Activated naive CD8-positive, alpha-beta T cell treated with anti-CD3 and anti-CD28 coated beads, Interleukin-2, amount 50 U/mL, for 24 hours (primary cell): ENCODE measurements at places on chromosomes 5 and 9.
A peak's percentile ranks its signal among the peaks of the same experiment; 100 is the strongest.

DNA sequence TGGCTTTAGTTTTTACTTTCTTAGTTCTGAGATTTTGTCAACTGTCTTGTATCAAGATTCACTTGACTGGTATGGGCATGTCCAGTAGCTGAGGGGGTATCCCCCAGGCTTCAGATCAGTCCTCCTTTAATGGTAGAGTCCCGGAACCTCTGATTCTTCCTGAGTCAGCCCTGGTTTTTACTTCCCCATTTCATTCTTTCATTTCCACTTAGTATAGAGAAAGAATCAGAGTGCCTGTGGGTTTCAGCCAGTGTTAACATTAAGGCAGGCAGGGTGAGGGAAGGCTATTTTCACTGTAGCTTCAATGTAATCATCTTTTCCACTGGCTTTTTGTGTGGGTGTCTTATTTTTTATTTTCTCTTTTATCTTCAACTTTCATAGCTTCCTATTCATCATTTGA is 8.3 kb upstream of the COMMD10 start:
- peak; percentile 22 for DNase-seq

DNA sequence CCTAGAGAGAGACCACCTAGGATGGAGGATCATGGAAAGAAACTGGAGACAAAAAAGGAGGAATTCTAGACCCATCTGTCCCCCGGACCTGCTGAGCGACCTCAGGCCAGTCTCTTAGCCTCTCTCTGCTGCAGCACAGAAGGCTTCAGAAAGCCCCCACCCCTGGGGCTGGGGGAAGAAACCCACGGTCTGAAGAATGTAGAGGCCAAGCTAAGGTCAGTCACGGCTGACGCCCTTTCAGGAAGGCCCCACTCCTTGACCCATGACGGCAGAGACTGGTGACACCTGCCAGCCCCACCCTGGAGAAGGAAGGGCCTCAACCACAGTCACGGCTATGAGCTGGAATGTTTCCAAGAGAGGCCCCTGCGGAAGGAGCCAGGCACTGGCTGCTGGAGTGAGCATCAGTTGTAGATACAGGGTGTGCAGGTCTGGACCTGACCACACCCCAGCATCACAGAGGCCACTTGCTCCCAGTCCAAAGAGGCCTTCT is 120.5 kb upstream of the BOD1 start:
- DNase-seq = no peak

GRCh38 chr9:96612105-96612965 is 7.3 kb downstream of the CDC14B start:
- no peak for DNase-seq

GRCh38 chr5:12614608-12615007 is 710.4 kb upstream of the CTNND2 start:
- DNase-seq = no peak

DNA sequence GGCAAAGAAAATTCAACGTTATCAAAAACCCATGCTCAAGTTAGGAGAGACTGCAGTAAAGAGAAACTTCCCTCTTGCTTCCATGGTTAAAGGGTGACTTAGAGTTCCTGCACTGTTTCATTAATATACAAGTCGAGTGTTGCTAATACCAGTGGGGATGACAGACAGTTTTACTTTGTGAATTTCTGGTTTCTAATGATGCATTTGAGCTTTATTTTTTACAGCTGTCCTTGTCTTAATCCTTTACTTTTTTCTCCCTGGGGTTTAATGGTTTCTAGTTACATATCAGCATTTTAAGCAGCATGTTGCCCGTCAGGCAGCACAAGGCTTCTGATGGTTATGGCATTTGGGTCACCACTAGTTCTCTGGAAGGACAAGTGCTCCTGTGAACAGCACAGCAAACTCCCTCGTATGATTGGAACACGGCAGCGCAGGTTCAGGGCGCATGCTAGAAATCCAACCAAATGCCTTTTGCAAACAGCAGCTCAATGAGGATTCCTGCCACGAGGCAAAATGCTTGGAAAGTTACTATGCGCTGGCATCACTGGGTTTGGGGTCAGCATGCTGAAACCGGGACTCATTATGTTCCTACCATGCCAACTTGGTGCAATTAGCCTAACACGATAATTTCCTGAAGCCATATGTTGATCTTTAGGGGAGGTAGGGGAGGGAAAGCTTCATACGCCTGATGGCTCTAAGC is 463.8 kb downstream of the BNC2 start:
- no peak for DNase-seq

DNA sequence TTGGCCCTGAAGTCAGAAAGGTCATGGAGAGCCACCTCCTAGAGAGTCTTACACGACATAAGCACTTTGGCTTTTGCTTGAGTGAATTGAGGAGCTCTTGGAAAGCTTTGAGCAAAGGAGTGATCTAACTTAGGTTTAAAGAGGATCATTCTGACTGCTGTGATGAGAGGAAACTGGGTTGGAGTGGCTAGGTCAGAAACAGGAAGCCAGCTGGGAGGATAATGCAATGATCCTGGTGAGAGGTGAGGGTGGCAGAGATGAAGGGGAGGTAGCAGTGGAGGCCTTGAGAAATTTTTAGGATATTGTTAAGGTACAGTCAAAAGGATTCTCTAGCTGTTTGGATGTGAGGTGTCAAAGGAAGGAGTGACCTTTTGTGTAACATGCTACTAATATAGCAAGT is 32.2 kb upstream of the ROPN1L start:
- DNase-seq = no peak

DNA sequence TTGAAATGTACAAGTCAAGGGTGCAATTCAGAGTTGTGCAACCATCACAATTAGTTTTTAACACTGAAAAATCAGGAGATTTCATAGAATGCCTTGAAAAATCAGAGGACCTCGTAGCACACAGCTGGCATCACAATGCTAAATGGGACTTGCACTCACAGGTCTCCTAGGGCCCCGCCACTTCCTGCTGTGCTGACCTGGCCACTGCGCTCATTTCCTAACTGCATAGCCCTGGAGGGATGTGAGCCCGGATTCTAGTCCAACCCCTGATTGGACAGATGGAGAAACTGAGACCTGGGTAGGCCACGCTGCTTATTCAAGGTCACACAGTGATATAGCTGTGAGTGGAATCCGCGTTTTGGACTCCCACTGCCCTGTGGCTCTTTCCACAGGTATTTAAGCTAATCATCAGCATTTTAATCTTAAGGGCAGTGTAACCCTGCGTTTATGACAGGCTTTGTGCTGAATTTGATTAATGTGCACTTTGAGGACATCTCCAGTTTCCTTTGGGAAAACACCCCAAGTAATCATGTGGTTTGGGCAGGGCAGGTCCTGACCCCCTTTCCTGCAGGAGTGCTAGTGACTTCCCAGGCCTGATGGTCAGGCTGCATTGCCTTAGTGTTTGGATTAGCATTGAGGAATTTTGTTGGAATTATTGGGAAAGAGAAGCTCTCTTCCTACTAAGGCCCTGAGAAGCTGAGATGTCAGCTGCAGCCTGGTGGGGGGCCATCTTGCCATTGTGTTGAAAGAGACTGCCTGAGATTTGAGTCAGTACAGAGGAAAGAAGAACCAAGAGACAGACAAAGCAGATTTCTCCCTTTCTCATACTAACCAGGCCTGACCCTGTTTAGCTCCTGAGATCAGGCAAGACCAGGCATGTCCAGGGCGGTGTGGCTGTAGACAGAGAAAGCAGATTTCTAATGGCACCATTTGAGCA is 36.2 kb downstream of the STC2 start:
- no peak for DNase-seq

- DNase-seq = no peak
Observed at GRCh38 chr5:27788184-27788583, 749.8 kb upstream of the CDH9 start.

DNA sequence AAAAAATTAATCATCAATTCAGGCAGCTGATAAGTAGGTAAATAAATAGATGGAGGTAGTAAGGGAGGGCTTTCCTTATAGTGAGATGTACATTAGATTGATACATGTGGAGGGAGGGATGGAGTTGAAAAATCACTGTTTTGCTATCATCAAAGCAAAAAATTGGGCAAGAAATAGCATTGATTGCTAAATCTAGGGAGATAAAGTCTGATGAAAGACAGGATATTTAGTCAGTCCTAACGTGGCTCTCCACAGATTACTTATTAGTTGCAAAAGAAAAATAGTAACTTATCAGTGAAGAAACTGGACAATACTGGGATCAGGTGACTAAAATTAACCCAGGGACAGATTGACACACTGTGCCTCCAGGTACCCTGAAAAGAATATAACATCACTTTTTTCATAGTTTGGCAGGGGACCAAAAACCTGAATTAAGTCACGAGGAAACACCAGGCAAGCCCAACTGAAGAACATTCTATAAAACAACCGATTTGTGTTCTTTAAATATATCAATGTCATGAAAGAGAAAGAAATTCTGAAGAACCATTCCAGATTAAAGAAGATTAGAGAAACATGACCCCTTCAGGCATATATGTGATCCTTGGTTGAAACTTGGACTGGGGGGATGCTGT is 27.1 kb upstream of the GOLPH3 start:
- DNase-seq = no peak

DNA sequence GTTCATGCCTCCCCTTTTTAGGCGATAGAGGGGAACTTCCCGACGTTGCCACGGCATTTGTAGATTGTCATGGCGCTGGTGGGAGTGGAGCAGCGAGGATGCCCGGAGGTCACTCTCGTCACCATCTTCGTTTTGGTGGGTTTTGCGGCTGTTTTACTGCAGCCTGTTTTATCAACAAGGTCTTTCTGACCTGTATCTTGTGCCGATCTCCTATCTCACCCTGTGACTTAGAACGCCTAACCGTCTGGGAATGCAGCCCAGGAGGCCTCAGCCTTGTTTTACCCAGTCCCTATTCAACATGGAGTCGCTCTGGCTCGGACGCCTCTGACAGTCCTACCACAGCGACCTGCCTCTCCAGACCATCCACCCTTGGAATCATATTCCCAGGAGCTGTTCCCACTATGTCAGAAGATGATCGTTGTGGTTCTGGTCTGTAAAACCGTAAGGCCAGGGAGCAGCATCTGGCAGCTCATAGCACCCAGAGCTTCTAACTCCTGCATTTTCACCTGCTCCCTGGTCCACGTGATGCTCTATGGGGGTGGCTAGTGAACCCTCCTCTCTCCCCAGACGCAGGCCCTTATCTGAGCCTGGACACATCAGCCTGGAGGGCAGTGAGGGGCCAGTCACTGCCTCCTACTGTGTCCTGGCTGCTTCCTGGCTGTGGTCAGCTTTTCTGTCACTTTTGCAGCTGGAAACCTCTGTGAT is 35.1 kb upstream of the CLK4 start:
- DNase-seq = no peak

DNA sequence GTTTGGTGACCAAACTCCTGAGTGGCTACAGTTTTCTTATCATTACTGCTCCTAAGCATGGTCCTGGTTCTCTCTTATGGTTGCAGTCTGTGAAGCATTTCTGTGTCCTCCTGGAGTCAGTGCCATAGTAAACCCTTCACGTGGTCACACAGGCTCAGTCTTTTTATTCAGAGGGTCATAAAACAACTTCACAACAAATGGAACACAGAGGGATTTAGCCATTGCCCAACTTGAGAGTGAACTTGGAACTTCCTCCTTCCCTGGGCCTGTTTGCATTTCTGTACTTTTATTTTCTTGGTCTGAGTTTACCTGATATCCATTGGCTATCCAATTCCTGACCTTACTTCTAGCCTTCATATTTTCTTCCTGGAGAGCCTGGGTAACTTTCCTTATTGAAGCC is 144.9 kb downstream of the CCDC192 start:
- no peak for DNase-seq

- DNase-seq = no peak
Observed at GRCh38 chr9:110303133-110303532, 34.5 kb downstream of the TXNDC8 start.

- no peak for DNase-seq
Observed at GRCh38 chr5:58708456-58708855, 125.6 kb downstream of the RAB3C start.

GRCh38 chr5:91306497-91306896 is 76.6 kb downstream of the ARRDC3 start:
- no peak for DNase-seq

DNA sequence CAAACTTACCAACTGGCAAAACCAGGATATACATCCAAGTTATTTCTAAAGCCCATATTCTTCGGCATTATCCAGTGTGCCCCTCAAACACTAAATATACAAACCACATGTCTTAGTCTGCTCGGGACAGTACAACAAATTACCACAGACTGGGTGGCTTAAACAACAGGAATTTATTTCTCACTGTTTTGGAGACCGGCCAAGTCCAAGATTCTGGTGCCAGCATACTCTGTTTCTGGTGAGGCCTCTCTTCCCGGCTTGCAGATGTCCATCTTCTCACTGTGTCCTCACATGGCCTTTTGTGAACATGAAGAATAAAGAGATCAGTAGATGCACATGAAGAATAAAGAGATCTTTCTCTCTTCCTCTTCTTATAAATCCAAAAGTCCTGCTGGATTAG is 12.9 kb upstream of the SLCO6A1 start:
- DNase-seq = no peak

DNA sequence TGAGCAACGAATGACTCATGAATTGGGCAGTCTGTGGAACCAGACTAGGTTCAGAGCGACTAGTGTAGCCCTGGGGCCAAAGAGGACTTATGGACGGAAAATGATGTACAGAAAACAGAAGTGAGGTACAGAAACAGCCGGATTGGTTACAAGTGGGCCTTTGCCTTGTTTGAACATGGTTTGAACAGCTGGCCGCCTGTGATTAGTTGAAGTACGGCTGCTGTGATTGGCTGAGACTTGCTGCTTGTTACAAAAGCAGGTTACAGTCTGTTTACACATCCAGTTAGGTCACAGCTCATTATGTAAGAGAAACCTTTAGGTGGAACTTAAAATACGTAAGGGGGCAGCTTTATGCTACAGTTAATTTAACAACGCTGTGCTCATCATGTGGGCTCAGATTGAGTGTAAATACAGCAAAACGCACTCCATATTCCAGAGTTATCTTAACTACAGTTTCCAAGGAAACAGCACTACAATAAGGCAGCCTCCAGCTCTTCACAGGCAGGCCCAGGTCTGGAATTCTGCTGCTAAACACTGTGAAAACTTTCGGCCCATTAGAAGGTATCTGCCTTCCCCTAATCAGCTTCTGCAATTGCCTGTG is 6.5 kb downstream of the AMACR start:
- no peak for DNase-seq

DNA sequence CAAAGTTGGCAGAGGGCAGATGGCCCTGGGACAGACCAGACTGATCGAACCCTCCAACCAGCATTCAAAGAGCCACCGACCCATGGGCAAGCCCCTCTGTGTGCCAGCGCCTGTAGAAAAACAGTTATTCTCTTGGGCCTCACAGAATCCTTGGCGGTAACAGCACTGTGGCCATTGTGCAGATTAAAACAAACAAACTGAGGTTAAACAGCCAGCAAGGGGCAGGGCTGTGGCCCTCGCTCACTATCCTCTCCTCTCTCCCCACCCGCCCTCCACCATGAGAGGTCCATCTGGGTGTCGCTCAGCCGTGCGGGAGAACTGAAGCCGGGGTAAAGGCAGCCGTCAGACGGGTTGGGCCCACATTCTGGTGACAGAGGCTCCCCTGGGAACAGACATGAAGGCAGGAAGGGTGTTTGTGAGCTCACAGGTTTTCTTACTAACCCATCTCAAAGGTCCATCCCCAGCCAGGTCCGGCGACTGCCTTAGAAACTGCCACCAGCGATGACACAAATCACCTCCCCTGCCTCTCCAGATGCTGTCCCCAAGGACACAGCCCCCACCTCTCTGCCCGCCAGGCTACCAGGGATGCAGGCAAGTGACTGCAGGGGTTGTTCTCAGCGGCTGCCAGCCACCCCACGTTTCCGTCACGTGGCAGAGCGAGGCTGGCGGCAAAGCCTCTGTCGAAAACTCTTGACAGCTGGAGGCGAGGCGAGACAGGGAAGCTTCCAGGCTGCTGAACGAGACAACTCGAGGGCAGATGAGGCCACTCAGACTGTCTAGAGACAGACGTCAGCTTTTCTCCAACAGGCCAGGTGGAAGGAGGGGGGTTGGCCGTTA is 75.8 kb upstream of the SARDH start:
- DNase-seq = no peak

- no peak for DNase-seq
Observed at GRCh38 chr5:94847726-94848125, 229.3 kb downstream of the SLF1 start.
